ENCODE measurements at places on chromosomes 6 and 20. TPM values are rescaled to one million over a fixed set of nuclear protein-coding genes. Genes with fewer than 3 reads are reported as not detected.

The CLPSL1 gene
- not detected for total RNA-seq

The NRM gene
- 19.9 TPM for total RNA-seq

DNA sequence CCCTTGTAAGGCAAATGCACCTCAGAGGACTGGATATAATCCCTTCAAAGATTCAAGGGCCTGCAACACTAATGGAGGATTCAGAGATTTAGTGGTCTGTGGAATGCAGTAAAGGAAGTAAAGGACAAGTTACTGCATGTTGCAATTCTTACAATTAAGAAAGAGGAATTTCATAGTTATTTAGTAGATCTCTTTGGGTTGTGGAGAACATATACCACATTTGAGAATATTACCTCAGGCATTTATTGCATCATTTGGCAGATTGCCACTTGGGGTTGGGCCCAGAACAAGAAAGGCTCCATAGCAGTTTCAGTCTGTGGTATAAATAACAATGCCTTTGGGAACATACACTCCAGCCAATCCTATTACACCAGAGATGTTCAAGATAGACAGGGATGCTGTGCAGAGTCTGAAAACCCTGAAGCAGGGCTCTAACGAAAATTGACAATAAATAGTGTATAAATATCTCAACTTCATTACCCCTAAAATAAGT is 20.9 kb upstream of the EPM2A start:
- DNase-seq, result peak; percentile 93

GRCh38 chr6:12548526-12548925 is 168.0 kb upstream of the PHACTR1 start:
- peak; percentile 77 for DNase-seq

The MRAP2 gene
- 0.51 TPM for total RNA-seq

DNA sequence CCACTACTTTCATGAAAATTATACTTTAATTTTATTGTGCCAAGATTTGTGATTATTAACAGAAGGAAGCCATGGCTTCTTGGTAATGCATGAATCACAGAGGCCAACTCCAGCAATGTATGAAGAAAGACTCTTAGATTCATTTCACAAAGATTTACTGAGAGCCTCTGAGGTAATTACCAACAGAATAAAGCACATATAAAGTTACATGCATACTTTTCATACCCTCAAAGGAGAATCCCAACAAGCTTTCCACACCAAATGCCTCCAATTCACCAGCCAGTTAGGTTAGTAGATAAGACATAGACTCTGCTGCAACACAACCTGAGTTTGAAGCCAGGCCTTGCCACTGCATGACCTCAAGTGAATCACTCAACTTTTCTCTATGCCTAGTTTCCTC is 41.9 kb downstream of the HBS1L start:
- peak; percentile 39 for DNase-seq

DNA sequence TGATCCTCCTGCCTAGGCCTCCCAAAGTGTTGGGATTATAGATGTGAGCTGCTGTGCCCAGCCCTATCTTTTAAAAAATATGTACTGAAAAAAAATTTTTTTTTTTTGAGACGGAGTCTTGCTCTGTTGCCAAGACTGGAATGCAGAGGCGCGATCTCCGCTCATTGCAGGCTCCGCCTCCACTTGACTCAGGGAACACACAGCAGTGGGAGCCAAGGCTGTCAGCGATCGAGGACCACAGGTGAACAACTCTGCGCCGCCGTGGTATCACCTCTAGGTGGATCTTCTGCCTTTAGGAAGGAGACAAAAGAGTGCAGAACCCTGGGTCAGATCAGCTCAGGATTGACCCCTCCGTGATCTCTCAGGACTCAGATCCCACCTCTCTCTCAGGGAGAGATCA is 13.7 kb downstream of the RAET1E start:
- DNase-seq, result no peak

DNA sequence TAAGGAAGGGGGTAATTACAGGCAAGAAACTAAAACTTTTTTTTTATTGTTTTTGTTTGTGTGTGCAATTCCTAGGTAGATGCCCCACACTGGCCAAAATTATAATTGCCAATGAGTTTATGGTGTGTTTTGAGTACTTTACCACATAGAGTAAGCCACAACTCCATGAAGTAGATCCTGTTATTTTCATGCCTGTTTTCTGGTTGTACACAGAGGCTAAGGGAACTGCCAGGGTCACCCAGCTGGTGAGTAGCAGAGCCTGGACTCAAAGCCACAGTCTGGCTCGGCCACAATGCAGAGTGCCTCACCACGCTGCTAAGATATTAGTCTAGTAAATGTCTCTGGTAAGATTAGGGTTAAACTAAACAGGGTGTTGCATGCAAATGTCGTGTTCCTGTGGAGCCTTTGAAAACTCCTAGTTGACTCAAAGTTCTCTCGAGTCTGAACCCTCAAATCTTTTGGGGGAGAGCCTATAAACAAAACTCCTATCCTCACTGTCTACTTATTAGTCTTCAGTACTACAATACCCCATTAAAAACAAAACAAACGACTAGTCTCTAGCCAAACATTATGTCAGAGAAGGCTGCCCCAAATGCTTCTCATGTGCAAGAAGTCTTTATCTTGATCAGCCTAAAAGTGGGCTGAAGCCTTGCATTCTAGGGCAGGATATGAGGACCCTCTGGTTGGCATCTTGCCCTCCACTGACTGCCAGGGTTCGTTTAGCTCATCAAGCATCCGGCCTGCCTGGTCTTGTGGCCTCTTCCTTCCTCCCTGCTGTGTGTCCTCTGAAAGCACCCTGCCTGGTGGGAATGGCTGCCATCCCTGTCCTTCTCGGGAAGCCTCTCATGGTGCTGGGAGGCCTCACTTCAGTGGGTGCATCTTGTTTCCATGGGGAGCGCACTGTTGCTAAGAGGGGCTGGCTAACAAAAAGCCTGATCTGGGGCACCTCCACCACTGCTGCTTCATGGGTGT is 4.2 kb downstream of the DUSP22 start:
- peak; percentile 12 for DNase-seq

DNA sequence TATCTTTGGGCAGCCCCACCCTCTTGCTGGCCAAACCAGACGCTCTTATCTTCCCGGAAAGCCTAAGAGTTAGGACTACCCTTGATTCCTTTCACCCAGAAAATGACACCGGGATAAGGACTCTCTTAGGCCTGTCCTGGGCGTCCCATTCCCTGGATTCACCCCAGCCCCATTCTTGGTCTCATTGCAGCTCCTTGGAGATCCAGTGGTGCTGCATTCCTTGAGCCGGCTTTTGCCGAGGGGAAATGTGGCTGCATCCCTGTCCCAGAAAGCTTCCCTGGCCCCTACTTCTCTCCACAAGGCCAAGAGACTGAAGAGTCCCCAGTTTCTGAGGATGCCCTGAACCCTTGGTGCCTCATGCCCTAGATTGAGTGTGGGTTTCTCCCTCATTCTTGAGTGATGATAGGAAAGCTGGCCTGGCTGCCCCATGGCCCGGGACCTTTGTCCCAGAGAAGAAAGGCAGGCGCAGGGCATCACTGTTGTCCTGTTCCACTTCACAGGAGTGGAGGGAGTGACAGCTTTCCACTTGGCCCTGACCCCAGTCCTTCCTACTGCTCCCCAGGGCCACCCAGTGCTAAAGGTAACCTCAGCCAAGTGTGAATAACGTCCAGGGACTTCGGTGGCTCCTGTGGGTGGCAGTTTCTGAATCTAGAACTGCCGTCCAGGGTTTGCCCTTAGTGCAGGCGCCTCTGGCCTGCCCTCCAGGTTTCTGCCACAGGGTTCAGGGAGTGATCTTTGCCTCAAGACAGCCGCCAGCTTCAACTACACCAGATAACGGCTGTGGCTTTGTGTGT is 42.7 kb upstream of the MYL9 start:
- no peak for DNase-seq

- DNase-seq, result no peak
Measured at GRCh38 chr6:39199231-39199940, 29.9 kb downstream of the KCNK5 start.

The PCED1A gene
- total RNA-seq, result 43.9 TPM

- no peak for DNase-seq
Measured at GRCh38 chr6:28817808-28818145, 106.0 kb downstream of the TRIM27 start.

- DNase-seq, result no peak
Measured at GRCh38 chr20:10443936-10444335, 8.8 kb downstream of the SLX4IP start.

The EYA4 gene
- 13.0 TPM for total RNA-seq

GRCh38 chr6:112865131-112865530 is 518.0 kb downstream of the RFPL4B start:
- DNase-seq, result no peak

DNA sequence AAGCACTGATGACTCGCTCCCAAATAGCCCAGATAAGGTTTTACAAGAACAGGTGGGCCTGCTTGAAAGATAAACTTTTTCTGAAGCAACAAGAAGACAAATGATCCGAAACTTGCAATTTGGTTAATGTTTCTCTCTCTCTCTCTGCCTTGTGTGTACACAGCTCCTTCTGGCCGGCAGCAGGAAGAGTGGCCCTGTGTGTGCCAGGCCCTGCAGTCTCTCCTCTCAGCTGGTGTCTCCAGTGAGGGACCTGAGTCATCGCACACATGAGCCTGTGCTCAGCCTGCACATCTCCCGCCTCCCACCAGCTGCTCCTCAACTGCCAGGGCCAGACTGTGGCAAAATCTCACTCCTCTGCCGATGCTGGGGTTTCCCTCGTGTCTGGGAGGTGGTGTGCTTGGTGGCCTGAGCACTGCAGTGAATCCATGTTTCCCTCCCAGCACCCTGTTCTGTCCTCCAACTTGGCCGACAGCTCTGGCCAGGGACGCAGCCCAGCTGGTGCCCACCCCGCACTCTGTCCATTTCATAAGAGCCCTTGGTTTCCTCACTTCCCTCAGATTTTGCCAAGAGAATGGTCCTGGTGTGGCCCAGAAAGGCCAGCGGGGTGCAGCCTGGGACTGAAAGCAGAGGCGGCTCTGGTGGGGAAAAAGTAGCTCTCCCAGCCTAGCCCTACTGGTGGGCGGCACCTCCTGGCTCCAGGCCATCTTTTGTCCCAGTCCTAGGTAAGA is 49.4 kb downstream of the ERMARD start:
- peak; percentile 92 for DNase-seq

The CPNE5 gene
- total RNA-seq, result not detected

The CFAP61 gene
- total RNA-seq, result not detected

DNA sequence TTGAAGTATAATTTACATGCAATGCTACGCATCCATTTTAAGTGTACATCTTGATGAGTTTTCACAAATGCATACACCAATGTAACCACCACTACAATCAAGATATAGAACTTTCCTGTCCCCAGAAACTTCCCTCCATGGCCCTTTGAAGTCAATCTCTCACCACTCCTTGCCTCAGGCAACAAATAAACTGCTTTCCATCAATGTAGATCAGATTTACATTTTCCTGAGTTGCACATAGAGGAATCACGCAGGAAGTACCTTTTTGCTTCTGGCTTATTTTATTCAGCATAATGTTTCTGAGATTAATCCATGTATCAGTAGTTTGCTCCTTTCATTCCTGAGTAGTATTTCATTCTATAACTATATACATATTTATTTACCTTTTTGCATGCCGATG is 59.6 kb upstream of the NNAT start:
- no peak for DNase-seq

The TREM2 gene
- not detected for total RNA-seq

The PLN gene
- total RNA-seq, result not detected

- peak; percentile 69 for DNase-seq
Measured at GRCh38 chr20:37238935-37239451, 22.6 kb downstream of the GHRH start.

DNA sequence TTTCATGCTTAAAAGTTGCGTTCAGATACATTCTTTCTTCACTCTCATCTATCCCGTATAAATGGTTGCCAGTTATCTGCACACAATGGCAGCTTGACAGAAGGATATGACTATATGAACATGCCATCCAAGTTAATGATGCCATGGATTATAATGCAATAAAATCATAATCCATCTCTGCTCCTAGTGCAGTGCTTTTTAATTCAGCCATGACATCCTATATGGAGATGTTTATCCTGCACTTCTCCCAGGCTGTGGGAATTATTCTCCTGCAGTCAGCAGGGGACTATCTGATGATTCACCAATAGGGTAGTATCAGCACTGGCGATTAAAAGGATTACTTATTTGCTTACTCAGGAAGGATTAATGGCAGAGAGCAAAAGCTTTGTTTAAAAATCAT is 273.8 kb downstream of the SAMD5 start:
- peak; percentile 49 for DNase-seq

The GTSF1L gene
- not detected for total RNA-seq

- no peak for DNase-seq
Measured at GRCh38 chr6:3453413-3454272, 3.2 kb downstream of the SLC22A23 start.

DNA sequence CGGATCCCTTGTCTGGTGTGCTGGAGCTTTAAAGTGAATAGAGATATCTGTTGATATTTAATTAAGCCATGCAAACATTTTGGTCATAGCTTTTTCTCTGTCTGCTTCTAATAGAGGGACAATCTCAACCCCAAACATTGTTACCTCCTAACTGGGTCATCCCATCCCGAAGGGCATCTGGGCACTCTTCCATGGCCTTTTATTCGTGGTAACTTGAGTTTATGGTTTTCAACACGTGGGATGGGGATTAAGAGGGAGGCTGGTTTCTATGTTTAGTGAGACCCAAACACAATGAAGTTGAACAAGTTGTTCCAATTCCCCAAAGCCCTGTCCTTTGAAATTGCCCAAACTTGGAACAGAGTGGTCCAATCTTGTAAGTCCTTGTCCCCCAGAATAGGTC is 1.4 kb upstream of the ENPP5 start:
- DNase-seq, result no peak

- DNase-seq, result no peak
Measured at GRCh38 chr6:166419717-166420116, 37.0 kb upstream of the MPC1 start.

The IDH3B gene
- 129 TPM for total RNA-seq

DNA sequence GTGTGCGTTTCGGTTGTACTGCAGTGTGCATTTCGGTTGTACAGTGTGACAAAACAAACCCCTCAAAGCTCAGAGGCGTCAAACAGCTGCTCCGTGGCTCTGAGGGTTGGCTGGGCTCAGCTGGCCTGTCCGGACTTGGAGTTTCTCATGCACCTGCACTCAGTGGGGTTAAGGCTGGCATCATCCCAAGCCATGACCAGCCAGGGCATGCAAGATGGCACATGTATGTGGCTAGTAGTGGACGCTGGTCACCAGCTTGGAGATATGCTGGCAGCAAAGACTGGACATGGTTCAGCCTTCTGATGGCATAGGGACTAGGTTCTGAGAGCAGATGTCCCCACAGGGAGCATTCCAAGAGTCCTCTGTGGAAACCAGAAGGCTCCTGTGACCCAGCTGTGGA is 187.2 kb downstream of the CDH4 start:
- DNase-seq, result no peak

DNA sequence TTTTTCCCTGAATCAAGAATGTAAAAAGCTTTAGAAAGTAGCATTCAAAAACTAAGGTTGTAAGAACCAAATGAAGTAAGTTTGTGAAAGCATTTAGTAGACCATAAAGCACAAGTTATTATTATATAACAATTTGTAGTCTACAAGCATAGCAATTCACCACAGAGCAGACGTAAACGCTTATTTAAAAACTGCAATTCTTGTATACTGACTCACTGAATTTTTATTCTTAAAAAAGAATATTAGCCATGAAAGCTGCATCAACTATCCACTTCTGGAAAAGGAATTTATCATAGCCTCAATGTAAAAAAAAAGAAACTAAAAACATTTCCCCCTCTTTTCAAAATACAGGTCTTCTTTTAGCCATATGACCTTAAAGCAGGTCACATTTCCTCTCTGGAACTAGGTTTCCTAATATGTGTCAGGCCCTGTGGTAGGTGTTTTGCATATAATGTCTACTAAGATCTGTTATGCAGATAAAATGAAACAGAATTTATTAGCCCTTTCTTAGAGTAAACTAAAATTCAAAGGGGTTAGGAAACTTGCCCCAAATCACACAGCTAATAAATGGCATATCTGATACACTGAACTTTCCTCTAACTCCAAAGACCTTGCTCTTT is 2.1 kb downstream of the MAP3K7 start:
- no peak for DNase-seq

The NEDD9 gene
- total RNA-seq, result 6.3 TPM
